ENCODE measurements at places on chromosomes 7 and 10. TPM values are rescaled to one million over a fixed set of nuclear protein-coding genes. Genes with fewer than 3 reads are reported as not detected.

The GRM3 gene
- total RNA-seq, result not detected

GRCh38 chr7:113504142-113504541 lies 385.8 kb upstream of the SMIM30 start:
- no peak for DNase-seq
- H3K27me3 ChIP-seq, result no peaks in the 10 kb centered on the region
- H3K27ac ChIP-seq, result no peak overlapping the region
- H3K4me3 ChIP-seq, result no peak overlapping the region
- no peaks in the 10 kb centered on the region for H3K36me3 ChIP-seq
- H3K4me1 ChIP-seq, result no peaks in the 10 kb centered on the region

The C7orf57 gene
- total RNA-seq, result 0.31 TPM

GRCh38 chr7:32025381-32026082 lies 44.7 kb downstream of the PDE1C start:
- no peaks in the 10 kb centered on the region for H3K27me3 ChIP-seq
- no peaks in the 10 kb centered on the region for H3K4me1 ChIP-seq
- no peak for DNase-seq

- H3K27me3 ChIP-seq, result peaks cover 7% of the 10 kb centered on the region
- no peak overlapping the region for H3K4me3 ChIP-seq
- no peak overlapping the region for H3K27ac ChIP-seq
- no peaks in the 10 kb centered on the region for H3K4me1 ChIP-seq
- DNase-seq, result no peak
Observed at GRCh38 chr7:86968618-86969017, 90.8 kb downstream of the ELAPOR2 start.

GRCh38 chr10:124289851-124290795 lies 128.6 kb downstream of the OAT start:
- peaks cover 8% of the 10 kb centered on the region for H3K4me1 ChIP-seq
- no peak for DNase-seq
- H3K27me3 ChIP-seq, result no peaks in the 10 kb centered on the region
- H3K4me3 ChIP-seq, result no peak overlapping the region

The VWDE gene
- 1.6 TPM for total RNA-seq

DNA sequence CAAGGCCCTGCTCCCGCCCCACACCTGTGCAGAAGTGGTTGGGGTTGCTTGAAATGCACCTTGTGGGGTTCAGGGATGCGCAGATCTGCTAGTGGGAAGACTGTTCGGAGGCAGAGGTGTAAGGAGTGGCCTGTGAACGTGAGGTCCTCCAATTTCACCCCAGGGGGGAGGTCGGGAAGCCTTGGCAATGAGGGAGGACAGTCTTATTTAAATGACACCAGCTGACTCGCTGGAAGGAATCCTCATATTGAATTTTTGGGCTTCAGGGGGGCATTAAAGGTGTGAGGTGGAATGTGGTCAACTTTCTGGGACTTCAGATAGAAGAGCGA lies 218.8 kb upstream of the CELF2 start:
- H3K4me3 ChIP-seq, result no peak overlapping the region
- no peaks in the 10 kb centered on the region for H3K36me3 ChIP-seq
- H3K27ac ChIP-seq, result no peak overlapping the region
- H3K27me3 ChIP-seq, result peaks cover 14% of the 10 kb centered on the region

DNA sequence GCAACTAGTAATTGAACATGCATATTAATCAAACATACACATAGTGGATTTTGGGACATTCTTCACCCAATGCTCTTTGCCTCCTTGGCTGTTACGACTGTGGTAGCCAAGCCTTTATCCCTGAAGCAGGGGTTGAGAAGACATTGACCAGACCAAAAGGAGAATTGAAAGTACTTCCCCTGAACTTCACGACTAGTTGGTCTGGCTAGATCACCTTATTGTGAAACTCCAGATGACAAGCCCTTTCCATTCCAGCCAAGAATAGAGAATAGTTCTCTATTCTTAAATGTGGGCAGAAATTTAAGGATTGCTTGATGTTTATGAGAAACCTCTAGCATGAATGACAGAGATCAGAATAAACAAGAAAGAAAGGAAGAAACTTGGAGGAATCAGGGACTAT lies 97.0 kb downstream of the LRMDA start:
- DNase-seq, result no peak
- no peak overlapping the region for H3K4me3 ChIP-seq
- peaks cover 2% of the 10 kb centered on the region for H3K27me3 ChIP-seq
- H3K36me3 ChIP-seq, result no peaks in the 10 kb centered on the region

The MEPCE gene
- total RNA-seq, result 57.6 TPM

DNA sequence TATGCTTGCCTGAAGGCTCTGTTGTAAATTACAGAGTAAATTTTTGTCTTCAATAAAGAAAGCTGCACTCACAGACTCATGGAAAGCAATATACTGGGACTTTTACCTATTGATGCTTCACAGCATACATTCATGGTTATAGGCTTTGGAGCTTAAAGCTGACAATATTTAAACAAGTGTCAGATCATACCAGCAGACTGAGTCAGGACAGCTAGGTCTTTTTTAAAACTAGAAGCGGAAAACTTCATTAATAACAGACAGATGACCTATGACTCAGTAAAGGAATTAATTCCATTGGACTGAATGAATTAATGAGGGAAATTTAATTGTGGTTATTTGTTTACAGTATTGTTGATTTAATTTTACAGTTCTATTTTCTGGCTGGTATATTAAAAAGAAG lies 165.8 kb upstream of the DGKB start:
- H3K36me3 ChIP-seq, result no peaks in the 10 kb centered on the region
- no peak for DNase-seq
- H3K4me1 ChIP-seq, result no peaks in the 10 kb centered on the region

The TBC1D12 gene
- total RNA-seq, result 0.73 TPM

The AGAP5 gene
- 11.0 TPM for total RNA-seq

Measured in activated T-helper 1 cell treated with anti-CD3 and anti-CD28 coated beads, Interleukin-12 subunit alpha, Interleukin-12 subunit beta, Interleukin-2, Interleukin-4 antibody, amounts not matched to agents 30 ng/mL and 10 ng/mL and 1 ng/mL, durations not matched to agents 14 hours and 24 hours and 36 hours (primary cell).